ENCODE measurements at places on chromosomes 6 and 20. TPM values are rescaled to one million over a fixed set of nuclear protein-coding genes. Genes with fewer than 3 reads are reported as not detected.

Gene IP6K3
- 2.4 TPM for total RNA-seq

Gene TRDN
- total RNA-seq: 0.76 TPM

Gene UBE3D
- total RNA-seq: 7.9 TPM

Gene TNF
- total RNA-seq: 1.2 TPM

Gene LY6G6D
- total RNA-seq: not detected

Gene RXRB
- total RNA-seq: 32.2 TPM

Gene PLG
- not detected for total RNA-seq

Gene PRR18
- not detected for total RNA-seq

Gene HRH3
- not detected for total RNA-seq

Gene BIRC7
- not detected for total RNA-seq

Gene TGM2
- 1,854 TPM for total RNA-seq

Gene FAM83B
- 74.4 TPM for total RNA-seq

Gene GTF3C6
- total RNA-seq: 22.0 TPM

Gene PACRG
- 0.79 TPM for total RNA-seq
